ENCODE measurements at places on chromosomes 3 and 15. TPM values are rescaled to one million over a fixed set of nuclear protein-coding genes. Genes with fewer than 3 reads are reported as not detected.

Gene CYP1A1
- total RNA-seq: 0.19 TPM

Gene MEGF11
- not detected for total RNA-seq

Gene PLA2G4F
- not detected for total RNA-seq

Gene TTLL13
- total RNA-seq: not detected

Gene HAUS2
- 36.4 TPM for total RNA-seq

Gene CHD2
- total RNA-seq: 51.0 TPM

Gene ECE2
- not detected for total RNA-seq

Gene IL17RC
- 27.6 TPM for total RNA-seq

Gene CHAC1
- total RNA-seq: 3.9 TPM

Gene PLSCR2
- total RNA-seq: not detected

Gene TMEM202
- total RNA-seq: not detected

Gene CGNL1
- total RNA-seq: 3.1 TPM

Gene KBTBD8
- 6.3 TPM for total RNA-seq

Gene SEC22A
- 68.1 TPM for total RNA-seq

Gene ABHD17C
- total RNA-seq: 7.5 TPM

Gene OIP5
- total RNA-seq: 2.3 TPM

Gene PLSCR5
- total RNA-seq: not detected

Gene DNAJC13
- total RNA-seq: 62.3 TPM

Gene SCG5
- 54.4 TPM for total RNA-seq

Gene MCF2L2
- total RNA-seq: 0.56 TPM

Gene BTLA
- total RNA-seq: not detected

Gene C3orf80
- total RNA-seq: 0.58 TPM

Gene CNTN4
- total RNA-seq: not detected

Gene GOLGA8O
- total RNA-seq: 0.56 TPM

Gene HACL1
- 23.0 TPM for total RNA-seq

Gene TM6SF1
- total RNA-seq: 0.85 TPM

Gene ITPKA
- total RNA-seq: 0.28 TPM

Gene SPINK8
- not detected for total RNA-seq

Gene RAB27A
- 8.2 TPM for total RNA-seq

Gene DNAJA4
- 3.4 TPM for total RNA-seq

Gene GOLGA6D
- total RNA-seq: not detected

Gene CCR8
- total RNA-seq: not detected

Gene TPRA1
- total RNA-seq: 35.7 TPM

Gene IGSF11
- 0.56 TPM for total RNA-seq

Gene SLC6A20
- not detected for total RNA-seq

Gene DUOX2
- under 0.01 TPM for total RNA-seq

Gene P2RY12
- not detected for total RNA-seq

Gene SCAPER
- total RNA-seq: 5.4 TPM

Gene SNX22
- total RNA-seq: 0.19 TPM

Gene RBMS3
- total RNA-seq: 81.2 TPM

Gene IL5RA
- not detected for total RNA-seq

Gene THOC7
- total RNA-seq: 40.9 TPM

Gene GOLGA8H
- 0.28 TPM for total RNA-seq

Gene TMCO5A
- not detected for total RNA-seq

Gene GRM2
- under 0.01 TPM for total RNA-seq

Gene CACNA2D3
- 0.85 TPM for total RNA-seq

Gene GRIP2
- 1.1 TPM for total RNA-seq

Gene SLC22A13
- 0.58 TPM for total RNA-seq
